ENCODE measurements at places on chromosomes 12 and 14.

DNA sequence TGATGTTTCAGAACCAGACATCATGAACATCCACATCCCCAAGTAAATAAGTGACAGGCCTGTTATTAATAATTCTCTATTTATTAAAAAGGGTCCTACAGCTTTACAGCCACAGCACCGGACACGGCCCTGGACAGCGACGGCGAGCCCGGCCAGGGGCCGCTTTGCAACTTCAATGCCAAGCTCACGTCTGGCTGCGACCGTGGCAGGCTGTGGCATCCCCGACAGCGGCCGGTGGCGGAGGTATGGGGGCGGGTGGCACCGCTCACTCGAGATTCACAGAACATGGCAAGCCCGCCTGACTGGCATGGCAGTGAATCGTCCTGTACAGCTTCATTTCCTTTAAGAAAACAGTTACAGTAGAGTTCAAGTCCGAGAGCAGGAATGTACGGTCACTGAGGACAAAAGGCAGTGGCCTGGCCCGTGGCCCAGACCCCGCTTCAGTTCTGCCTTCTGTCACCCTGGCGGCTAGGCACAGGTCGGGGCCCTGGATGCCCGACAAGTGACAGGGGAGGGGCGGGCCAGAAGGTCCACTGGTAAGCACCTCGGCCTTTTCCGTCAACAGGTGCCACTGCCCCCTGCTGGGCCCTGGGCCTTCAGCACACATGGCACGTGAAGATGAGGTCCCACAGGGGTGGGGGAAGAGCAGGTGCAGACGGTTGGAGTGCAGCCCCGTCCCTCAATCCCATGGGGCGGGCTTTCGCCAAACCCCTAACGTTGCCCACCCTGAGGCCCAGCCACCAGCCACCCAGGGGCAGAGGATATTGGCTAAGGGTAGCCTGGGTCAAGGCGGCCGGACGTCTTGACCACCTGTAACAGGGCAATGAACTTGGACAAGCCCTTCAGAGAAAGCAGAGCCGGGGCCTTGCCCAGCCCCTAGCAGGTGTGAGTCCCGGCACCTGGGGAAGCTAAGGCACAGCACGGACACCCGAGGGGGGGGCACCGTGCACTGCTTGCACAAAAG, 30.3 kb downstream of the HIP1R start:
- no peak for DNase-seq

GRCh38 chr14:81435391-81436295, 35.5 kb upstream of the STON2 start:
- peak; percentile 2 for DNase-seq

DNA sequence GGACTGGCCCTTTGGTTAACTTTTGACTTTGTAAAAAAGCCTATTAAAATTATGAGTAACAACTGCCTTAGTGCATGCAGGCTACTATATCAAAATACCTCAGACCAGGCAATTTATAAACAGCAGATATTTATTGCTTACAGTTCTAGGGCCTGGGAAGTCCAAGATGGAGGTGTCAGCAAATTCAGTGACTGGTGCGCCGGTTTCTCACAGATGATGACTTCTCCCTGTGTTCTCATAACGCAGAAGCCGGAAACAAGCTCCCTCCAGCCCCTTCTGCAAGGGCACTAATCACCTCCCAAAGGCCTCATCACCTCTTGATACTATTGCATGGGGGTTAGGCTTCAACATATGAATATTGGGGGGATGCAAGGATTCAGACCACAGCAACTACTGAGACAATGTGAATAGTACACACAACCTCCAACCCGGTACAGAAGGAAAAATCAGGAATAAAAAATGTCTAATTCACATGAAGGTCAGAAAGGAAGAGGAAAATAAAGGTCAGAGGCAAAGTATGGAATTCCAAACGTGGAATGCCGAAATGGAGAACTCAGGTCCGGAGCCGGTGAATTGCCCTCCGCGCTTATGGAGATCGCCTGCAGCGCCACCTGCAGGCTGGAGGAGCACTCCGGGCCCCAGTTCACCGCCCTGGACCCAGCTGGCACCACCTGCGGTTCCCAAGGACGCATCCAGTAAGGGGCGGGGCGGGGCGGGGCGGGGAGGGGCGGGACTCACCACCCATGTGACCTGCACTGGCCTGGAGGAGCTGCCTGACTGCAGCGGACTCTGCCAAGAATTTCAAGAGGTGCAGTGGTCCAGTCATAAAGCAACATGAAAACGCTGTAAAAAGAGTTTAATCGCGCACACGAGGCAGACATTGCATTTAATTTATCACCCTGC, 203.4 kb downstream of the KIF26A start:
- peak; percentile 45 for DNase-seq

GRCh38 chr14:37932481-37932880, 275.2 kb upstream of the SSTR1 start:
- no peak for DNase-seq

GRCh38 chr12:50514526-50515276, 9.9 kb downstream of the DIP2B start:
- DNase-seq, result no peak

- no peak for DNase-seq
Observed at GRCh38 chr14:27427796-27428195, 830.0 kb upstream of the NOVA1 start.

DNA sequence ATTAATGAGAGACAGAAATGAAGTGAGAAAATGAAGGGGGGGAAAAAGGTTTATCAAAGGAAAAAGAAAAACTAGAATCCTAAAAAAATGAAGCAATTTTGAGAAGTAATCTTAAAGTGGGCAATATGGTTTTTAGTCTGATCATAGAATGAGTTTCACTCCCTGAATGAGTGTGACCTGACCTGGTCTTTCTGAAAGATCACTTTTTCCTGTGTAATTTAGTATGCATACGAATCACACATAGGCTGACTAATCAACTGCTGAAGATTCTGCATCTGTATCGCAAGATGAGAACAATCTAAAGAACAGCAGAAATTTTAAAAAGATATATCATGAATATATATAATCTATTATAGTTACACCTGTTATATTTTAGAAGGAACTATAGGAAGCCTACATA, 11.3 kb downstream of the GNPTAB start:
- peak; percentile 78 for DNase-seq

DNA sequence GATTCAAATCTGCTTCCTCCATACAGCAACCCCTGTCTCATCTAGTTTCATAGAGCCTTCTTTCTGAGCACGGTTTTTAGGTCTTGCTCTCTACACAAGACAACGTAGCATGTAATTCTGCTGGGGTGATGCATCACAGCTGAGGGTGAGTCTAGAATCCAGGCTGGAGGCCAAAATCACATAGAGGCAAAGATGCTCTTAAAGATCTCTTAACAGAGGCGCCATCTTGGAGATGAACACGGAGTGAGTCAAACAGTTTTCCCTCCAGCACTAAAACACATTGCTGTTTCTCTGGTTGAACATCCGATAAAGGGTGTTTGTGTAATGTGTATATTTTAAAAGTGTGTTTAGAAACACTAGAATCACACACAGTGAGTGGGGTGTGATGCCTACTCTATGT, 78.9 kb downstream of the NOS1 start:
- DNase-seq, result no peak

DNA sequence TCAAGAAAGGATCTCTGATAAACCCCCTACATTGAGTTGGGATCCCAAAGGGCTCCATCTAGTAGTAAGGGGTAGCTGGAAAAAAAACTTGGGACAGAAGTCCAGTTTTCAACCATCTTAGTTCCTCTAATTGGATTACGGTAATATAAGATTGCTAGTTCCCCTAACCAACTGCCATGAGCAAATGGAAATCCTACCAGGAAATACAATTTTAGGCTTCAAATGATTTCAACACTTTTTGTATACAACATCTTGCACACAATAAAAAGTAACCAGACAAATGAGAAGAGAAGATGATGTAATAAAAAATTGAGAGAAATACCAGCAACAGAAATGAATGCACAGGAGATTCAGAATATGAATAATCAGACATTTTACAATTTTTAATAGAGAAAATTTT, 73.0 kb downstream of the TSHR start:
- DNase-seq, result no peak

DNA sequence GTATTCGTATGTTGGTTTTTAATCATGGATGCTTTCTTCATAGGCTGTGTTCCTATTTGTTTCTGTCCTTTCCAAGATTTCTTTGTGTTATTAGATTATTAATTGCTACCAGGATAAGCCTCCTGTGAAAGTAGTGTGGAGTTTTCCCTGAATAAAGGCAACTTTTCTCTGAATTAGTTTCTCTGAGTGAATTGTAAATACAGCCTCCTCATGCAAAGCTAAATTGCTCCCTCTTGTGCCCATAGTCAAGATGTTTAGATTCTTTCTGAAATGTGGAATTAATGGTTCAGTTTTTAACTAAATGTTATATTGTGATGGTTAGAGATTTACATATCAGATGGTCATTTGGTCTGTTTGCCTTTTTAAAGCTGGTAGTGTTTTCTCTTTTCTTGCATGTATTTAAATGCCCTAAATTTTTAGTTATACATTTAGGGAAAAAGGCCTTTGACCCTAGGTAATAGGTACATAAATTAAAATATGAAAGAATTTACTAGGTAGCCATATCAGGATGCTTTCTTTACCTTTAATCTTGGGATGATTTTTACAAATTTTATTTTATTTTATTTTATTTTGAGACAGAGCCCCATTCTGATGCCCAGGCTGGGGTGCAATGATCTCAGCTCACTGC, 8.9 kb downstream of the APAF1 start:
- DNase-seq, result peak; percentile 55

Data from activated CD4-positive, alpha-beta T cell treated with anti-CD3 and anti-CD28 coated beads, Interleukin-2, amount 50 U/mL, for 16 hours (primary cell).